Prostate gland (tissue), 2 donors: ENCODE measurements at places on chromosomes 11 and 22. TPM values are rescaled to one million over a fixed set of nuclear protein-coding genes. Genes with fewer than 3 reads are reported as not detected.

DNA sequence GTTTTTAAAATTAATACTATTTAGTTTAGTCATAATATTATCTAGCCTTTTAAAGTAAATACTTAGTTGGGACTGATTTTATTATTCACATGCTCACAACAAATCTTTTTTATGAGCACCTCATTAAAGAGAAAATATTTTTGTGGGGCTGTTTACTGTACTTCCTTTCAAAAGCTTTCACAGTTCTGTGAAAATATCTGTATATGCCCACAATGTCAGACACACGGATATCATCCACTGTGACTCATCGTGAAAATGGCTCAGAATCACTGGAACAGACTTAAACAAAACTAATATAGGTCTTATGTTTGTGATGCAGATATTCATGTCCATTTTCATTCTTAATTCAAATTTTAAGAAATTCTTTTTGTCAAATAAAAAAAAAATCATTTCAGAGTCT is 305.2 kb downstream of the RAB38 start:
- H3K36me3 ChIP-seq = no peaks in the 10 kb centered on the region
- no peak overlapping the region for H3K27ac ChIP-seq
- no peak overlapping the region for H3K4me3 ChIP-seq
- no peaks in the 10 kb centered on the region for H3K27me3 ChIP-seq
- no peak for DNase-seq
- no peaks in the 10 kb centered on the region for H3K4me1 ChIP-seq

DNA sequence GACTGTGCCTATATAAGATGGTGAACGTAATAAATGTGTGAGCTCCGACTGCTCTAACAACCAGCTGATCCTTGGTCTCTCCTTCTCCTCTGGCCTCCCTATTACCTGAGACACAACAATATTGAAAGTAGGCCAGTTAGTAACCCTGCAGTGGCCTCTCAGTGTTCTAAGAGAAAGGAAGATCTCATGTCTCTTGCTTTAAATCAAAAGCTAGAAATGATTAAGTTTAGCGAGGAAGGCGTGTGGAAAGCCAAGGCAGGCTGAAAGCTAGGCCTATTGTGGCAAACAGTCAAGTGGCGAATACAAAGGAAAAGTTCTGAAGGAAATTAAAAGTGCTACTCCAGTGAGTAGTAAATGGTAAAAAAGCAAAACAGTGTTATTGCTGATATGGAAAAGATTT is 39.5 kb downstream of the HIPK3 start:
- no peaks in the 10 kb centered on the region for H3K27me3 ChIP-seq
- H3K4me1 ChIP-seq = no peaks in the 10 kb centered on the region
- no peak overlapping the region for H3K27ac ChIP-seq
- no peak for DNase-seq
- no peak overlapping the region for H3K4me3 ChIP-seq

- no peak for DNase-seq
- no peak overlapping the region for H3K4me3 ChIP-seq
- no peak overlapping the region for H3K27ac ChIP-seq
- H3K4me1 ChIP-seq = no peaks in the 10 kb centered on the region
- H3K36me3 ChIP-seq = no peaks in the 10 kb centered on the region
- no peaks in the 10 kb centered on the region for H3K27me3 ChIP-seq
Measured at GRCh38 chr22:46240506-46240905, 9.6 kb downstream of the CDPF1 start.

Gene PTPRCAP
- 2.9 TPM for total RNA-seq

DNA sequence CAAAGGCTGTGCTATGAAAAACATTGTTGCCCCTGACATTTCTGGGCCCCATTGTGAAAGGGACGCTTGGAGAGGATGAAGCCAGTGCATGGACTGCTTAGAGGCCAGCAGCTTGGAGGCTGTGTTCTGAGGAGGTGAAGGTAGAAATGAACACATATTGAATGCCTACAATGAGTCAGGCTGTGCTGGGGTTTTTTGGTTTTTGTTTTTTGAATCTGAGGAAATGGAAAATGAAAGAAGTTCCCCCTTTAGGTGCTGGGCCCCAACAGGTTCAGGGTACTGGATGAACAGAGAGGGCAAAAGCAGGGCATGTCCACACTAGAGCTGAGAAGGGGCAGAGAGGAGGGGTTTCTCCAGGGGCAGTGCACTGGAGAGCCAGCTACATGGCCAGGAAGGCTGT is 166.1 kb upstream of the API5 start:
- H3K27me3 ChIP-seq = no peaks in the 10 kb centered on the region
- no peak overlapping the region for H3K27ac ChIP-seq
- H3K36me3 ChIP-seq = no peaks in the 10 kb centered on the region
- H3K4me3 ChIP-seq = no peak overlapping the region
- no peak for DNase-seq
- H3K4me1 ChIP-seq = no peaks in the 10 kb centered on the region

DNA sequence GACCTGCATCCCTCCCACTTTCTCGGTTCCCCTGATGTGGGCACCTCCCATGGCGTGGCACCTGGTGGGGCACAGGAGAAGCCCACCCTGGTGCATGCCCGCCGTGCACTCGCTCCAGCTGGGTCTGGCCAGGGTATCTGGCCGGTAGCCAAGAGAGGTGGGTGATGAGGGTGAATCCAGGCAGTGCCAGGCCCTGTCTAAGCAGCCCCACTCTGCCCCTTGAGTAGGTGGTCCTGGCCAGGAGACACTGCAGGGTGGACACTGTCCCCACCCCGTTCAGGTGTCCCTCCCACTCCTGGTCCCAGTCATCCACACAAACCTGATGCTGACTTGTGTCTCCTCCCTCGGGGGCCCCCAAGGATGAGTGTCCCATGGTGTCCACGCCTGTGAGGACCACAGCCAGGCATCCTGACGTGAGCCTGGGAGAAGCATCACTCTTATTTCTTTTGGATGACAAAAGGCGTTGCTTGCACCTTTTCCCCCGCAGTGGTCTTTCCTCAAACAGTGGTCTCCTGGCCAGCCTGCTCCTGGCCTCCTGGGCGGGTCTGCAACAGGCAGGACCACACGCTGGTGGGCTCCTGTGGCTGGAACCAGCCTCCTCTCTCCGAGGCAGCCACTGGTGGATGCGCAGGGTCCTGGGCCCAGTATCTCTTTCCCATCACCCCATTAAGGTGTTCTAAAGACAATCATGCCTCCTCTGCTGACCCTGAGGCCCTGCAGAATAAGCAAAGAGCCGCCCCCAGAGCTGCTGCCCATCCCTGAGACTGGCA is 922.3 kb downstream of the BRD1 start:
- no peak overlapping the region for H3K27ac ChIP-seq
- no peak overlapping the region for H3K4me3 ChIP-seq
- no peaks in the 10 kb centered on the region for H3K4me1 ChIP-seq

Gene PLA2G6
- total RNA-seq = 61.5 TPM

DNA sequence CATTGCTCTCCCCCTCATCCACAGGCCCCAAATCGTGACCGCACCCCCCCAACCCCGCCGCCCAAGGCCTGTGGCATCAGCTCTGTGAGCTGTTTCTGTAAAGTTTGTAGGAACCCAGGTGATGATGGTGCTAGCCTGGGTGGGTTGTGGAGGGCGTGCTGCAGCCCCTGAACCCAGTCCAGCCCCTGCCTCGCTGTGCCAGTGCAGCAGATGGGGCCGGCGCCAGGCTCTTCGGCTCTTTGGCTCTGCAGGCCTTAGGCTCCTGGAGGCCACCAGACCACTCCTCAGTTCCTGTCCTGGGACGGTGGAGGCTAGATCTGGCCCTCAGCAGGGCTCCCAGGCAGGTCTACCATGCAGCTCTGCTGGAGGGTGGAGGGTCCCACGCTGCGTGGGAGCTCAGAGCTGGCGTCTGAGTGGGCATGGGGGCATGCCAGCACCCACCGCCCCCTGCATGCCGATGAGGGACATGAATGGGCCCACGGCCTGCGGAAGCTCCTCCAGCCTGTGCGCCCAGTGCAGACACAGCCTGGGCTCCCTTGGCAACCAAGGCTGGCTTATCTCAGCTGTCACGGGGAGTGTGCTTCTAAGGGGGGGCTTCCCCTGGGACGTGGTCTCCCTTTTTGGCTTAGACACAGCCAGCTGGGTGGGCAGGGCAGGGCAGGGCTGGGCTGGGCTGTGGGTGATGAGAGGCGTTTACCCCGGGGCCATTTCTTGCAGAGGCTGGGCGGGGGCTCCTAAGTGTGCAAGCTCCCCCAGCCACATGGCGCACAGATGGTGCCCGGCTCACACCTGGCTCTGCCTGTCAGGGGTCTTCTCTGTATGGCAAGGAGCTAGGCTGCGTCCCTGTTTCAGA is 1187.6 kb downstream of the BRD1 start:
- H3K4me3 ChIP-seq = no peak overlapping the region
- no peak for DNase-seq
- no peaks in the 10 kb centered on the region for H3K36me3 ChIP-seq

DNA sequence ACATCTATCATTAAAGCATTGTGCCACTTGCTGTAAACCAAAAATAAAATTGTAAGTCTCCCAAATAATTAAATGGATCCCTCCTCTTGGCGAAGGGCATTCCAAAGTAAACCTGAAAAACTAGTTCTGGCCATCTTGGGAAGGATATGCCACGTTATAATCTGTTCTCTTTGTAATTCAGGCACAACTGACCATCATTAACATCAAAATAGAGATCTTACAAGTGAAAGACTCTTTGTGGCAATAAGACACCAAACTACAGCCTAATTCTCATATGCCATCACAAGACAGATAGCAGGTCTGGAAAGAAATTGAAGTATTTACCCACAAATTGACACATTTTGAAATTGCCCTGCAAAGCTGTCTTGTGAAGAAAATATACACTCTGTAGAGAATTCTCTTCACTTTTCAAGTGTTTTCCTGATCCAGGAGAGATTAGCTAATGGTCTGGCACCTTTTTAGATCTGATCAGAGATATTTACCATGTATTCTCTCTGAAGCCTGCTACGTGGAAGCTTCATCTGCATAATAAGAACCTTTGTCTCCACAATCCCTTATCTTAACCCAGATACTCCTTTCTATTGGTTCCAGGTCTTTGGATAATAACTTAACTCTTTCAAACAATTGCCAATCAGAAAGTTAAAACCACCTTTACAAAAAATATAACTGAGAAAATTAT is 630.4 kb upstream of the CCDC179 start:
- H3K4me1 ChIP-seq = no peaks in the 10 kb centered on the region
- H3K27me3 ChIP-seq = no peaks in the 10 kb centered on the region
- H3K36me3 ChIP-seq = no peaks in the 10 kb centered on the region

Gene DCHS1
- total RNA-seq = 17.4 TPM

Gene ST14
- 114 TPM for total RNA-seq

GRCh38 chr11:93717501-93717900 is 23.8 kb downstream of the TAF1D start:
- no peak overlapping the region for H3K4me3 ChIP-seq
- no peaks in the 10 kb centered on the region for H3K36me3 ChIP-seq

Gene FGF3
- total RNA-seq = not detected

Gene TP53AIP1
- 0.74 TPM for total RNA-seq

Gene FXYD2
- total RNA-seq = 1.8 TPM

GRCh38 chr11:74397501-74398243 is 561 bp downstream of the PGM2L1 start:
- DNase-seq = peak; percentile 22
- H3K4me3 ChIP-seq = peak overlapping the region; percentile 75
- H3K4me1 ChIP-seq = no peaks in the 10 kb centered on the region
- H3K36me3 ChIP-seq = no peaks in the 10 kb centered on the region
- H3K27me3 ChIP-seq = no peaks in the 10 kb centered on the region

- H3K36me3 ChIP-seq = no peaks in the 10 kb centered on the region
- peaks cover 4% of the 10 kb centered on the region for H3K4me1 ChIP-seq
- DNase-seq = no peak
Measured at GRCh38 chr11:45997599-45997998, 75.1 kb downstream of the LARGE2 start.

DNA sequence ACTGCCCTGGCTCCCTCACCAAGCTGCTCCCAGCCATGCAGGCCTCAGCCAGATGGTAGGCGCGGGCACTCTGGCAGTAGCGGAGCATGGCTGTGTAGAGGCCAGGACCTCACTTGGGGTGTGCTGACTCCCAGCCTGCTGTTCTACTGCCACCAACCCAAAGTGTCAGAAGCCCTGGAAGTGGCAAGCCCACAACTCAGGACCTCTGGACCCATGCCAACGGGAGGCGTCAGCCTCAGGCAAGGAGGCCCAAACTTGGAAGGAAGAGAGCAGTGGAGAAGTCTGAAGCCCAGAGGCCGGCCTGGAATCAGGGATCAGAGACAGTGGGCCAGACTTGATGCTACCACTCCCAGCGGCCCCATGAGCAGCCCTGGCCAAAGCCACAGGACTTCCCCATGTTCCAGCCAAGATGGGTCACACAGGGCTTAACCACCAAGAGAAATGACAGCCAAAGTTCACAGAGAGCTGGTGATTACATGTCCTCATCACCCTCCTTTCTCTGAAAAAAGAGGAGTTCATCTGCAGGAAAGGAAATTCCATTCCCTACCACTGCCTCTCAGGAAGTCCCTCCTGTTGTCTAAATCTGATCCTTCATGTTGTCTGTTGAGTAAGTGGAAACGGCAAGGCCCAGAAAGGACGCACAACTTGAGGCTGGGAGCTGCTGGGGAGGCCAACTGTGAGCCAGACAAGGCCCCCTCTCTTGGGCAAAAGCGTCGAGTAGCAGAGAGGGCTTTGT is 4.4 kb downstream of the ARRB1 start:
- H3K4me3 ChIP-seq = no peak overlapping the region
- no peaks in the 10 kb centered on the region for H3K36me3 ChIP-seq

GRCh38 chr11:86129740-86130540 is 61.1 kb upstream of the PICALM start:
- H3K4me1 ChIP-seq = no peaks in the 10 kb centered on the region
- DNase-seq = no peak
- no peaks in the 10 kb centered on the region for H3K36me3 ChIP-seq
- H3K27ac ChIP-seq = no peak overlapping the region

Gene CDC42BPG
- 24.0 TPM for total RNA-seq

GRCh38 chr11:124085583-124085982 is 29.7 kb upstream of the VWA5A start:
- no peak overlapping the region for H3K4me3 ChIP-seq
- no peaks in the 10 kb centered on the region for H3K27me3 ChIP-seq
- DNase-seq = no peak
- no peak overlapping the region for H3K27ac ChIP-seq
- no peaks in the 10 kb centered on the region for H3K4me1 ChIP-seq

GRCh38 chr11:113849713-113850112 is 25.7 kb downstream of the USP28 start:
- no peak overlapping the region for H3K27ac ChIP-seq
- no peak overlapping the region for H3K4me3 ChIP-seq
- H3K27me3 ChIP-seq = no peaks in the 10 kb centered on the region
- no peaks in the 10 kb centered on the region for H3K4me1 ChIP-seq
- DNase-seq = no peak
- no peaks in the 10 kb centered on the region for H3K36me3 ChIP-seq

DNA sequence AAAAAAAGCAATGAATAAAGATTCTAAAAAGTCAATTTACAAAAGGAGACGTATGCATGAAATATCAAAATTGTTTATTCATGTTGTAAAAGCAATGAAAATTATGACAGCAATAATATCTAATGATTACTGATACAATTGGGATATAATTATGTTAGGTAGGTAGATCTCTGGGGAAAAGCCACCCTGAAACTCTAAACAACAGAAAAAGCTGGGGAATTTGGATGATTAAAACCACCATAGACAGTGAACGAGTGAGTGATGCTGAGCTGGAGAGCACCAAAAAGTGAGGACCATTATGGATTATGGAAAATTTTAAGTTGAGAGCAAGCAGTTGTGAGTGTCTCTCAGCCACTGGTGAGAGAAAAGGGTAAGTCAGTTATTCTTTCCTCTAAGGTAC is at the start of gene OR10G8:
Gene OR10G8, plus strand, starts transcription at position 301 of the 400 bp plus-strand sequence. CDS start 2,825 bp downstream, outside the sequence.
- DNase-seq = no peak
- H3K36me3 ChIP-seq = no peaks in the 10 kb centered on the region
- no peak within 1 kb of the TSS for H3K4me3 ChIP-seq
- H3K4me1 ChIP-seq = no peaks in the 10 kb centered on the region
- no peaks in the 10 kb centered on the region for H3K27me3 ChIP-seq
- no peak within 1 kb of the TSS for H3K27ac ChIP-seq
